ENCODE measurements at places on chromosomes 16 and 17. TPM values are rescaled to one million over a fixed set of nuclear protein-coding genes. Genes with fewer than 3 reads are reported as not detected.

DNA sequence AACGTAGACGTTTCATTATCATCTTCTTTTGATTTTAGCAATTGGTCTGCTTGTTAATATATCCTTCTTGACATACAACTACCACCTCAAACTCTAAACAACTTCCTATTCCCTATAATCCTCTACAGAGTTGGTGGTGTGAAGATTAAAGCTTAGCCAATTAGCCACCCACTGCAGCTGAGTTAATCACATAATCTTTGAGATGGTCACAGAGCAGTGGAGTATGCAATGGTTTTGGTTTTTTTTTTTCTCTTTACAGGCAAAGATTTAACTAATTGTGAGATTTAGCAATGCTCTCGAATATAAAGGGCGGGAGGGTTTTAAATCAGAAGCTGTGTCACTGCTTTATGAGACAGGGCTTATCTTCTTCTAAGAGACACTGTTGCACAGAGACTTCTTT lies 37.0 kb downstream of the STX8 start:
- DNase-seq = no peak

DNA sequence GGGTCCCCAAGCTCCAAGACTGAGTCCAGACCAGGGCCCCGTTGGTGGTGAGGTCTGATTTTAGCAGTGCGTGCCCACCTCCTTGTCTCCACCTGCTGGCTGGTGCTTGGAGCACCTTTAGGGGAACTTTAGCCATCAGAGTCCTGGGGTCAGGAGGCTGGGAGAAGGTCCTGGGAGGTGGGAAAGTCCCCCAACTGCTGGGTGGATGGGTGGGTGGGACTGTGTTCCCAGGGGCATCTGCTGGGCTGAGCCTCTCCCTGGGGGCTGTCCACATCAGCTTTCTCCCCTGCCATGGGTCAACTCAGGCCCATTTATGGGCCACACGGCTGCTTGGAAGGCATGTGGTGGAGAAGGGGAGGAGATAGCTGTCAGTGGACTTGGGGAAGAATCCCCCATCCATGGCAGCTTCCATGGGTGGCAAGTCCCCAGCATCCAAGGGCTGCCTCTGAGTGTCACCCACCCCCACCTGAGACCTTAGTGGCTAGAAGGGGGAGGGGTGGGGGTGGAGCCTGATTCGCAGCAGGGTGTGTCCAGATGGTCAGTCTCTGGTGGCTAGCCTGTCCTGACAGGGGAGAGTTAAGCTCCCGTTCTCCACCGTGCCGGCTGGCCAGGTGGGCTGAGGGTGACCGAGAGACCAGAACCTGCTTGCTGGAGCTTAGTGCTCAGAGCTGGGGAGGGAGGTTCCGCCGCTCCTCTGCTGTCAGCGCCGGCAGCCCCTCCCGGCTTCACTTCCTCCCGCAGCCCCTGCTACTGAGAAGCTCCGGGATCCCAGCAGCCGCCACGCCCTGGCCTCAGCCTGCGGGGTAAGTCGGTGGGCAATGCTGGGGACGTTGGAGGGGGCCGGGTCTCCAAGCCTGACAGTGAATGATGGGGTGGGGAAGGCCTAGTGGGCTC lies at the start of gene TRPV2:
TSS of gene TRPV2 (plus strand) at position 541 of the 894 bp plus-strand sequence. CDS start 2,098 bp downstream, outside the sequence.
- no peak for DNase-seq

- DNase-seq = peak; percentile 59
Observed at GRCh38 chr16:80931801-80932707, 74.6 kb downstream of the CMC2 start.

The C16orf96 gene
- total RNA-seq = 0.30 TPM

The CDC42EP4 gene
- 36.4 TPM for total RNA-seq

DNA sequence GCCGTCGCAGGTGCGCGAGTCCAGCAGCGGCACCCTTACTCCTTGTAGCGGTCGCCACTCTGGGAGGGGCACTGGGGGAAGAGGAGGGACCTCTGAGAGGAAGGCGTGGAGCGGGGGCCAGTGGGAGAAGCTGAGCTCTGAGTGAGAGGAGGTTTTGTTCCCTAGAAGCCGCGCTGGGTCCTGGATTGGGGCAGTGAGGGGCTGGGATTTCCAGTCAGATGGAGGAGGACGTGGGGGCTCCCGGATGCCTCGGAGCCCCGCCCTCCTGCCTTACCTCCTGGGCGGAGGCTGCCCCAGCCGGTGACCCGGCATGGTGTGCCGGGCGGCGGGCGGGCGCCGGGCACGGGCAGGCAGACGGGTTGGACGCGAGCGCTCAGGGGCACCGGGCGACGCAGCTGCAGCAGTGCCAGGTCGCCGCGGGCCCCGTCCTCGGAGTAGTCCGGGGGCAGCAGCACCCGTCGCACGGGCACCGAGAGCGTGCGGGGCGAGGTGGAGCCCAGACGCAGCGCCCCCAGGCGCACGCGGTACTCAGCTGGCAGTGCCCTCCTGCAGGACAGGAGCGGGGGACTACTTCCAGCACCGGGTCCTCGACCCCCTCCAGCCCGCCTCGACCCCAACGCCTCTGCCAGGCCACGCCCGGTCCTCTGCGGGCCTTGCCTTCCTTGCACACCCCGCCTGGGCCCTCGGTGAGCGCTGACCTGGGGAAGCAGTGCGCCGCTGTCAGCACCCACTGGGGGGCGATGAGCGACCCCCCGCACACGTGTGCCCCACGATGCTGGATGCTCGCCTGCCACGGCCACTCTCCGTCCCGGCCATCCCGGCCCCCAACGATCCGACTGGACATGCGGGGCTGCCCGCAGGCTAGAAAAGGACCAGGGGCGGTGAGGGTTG lies 2.0 kb downstream of the PRSS33 start:
- no peak for DNase-seq

GRCh38 chr16:24996301-24996700 lies 18.9 kb downstream of the ARHGAP17 start:
- DNase-seq = no peak

DNA sequence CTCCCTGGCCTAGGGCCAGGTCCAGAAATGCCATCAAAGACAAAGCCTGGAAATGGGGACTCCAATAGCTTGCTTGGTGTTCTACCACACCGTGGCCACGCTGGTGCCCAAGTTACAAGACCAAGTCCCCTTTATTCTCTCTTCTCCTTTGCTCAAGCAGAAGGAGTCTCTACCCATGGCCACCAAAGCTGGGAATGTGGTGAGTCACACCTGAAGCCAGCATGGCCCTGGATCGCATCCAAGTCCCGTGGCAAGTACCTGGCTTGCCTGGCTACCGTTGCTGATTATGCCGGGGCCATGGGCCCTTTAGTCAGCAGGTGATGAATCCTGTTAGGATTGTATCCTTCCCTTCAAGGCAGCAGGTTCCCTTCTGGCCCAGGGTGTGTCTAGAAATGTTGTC lies 260.0 kb downstream of the HAPSTR1 start:
- no peak for DNase-seq

GRCh38 chr16:85916141-85916890 lies 17.4 kb downstream of the IRF8 start:
- no peak for DNase-seq

- no peak for DNase-seq
Observed at GRCh38 chr17:79746889-79747507, 16.3 kb downstream of the ENPP7 start.

DNA sequence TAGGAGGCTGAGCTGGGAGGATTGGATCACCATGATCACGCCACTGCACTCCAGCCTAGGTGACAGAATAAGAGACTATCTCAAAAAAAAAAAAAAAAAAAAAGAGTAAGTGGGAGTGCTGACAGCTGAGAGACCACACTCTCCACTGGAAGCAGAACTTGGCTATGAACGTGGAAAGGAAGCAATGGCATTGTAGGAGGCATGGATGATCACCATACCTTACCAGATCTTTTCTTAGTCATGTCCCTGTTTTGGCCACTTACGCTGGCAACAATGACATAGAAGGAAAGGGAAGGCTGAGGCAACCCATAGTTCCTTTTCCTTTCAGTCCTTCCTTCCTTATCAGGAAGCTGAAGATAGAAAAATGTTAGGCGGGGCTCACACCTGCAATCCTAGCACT lies 3.7 kb upstream of the ATP1B2 start:
- no peak for DNase-seq

DNA sequence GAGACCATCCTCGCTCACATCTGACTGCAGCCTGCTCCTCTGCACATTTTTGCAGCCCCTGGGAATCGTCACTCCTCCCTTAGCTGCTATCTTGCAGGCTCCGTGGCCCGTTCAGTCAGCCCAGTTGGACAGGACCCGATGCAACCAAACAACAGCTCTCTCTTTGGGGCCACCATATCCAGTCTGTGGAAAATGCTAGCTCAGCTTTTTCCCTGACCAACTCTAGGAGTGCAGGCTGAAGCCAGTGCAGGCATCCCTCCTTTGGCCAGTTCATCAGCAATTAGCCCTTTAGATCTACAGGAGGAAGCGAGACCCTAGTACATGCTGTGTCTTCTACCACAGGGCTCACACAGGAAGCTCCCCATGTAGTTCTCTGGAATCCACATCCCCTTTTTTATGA lies 182.1 kb downstream of the HS3ST3A1 start:
- DNase-seq = no peak

DNA sequence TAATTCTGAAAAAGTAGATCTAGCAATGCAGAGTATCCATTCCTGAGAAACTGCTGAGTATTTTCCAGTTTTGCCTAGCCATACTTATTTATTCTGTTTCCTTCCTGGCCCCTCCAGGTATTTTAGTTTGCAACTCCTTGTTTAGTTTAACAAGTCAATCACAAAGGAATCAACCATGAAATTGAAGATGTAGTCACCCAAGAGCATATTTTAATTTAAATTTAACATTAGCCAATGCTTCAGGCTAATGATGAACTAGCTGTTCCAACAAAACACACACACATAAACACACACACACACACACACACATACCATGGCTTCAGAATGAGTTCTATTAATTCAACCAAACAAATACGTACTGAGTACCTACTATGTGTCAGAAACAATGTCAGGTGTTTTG lies 332.8 kb upstream of the ERCC4 start:
- no peak for DNase-seq

- peak; percentile 44 for DNase-seq
Observed at GRCh38 chr17:78708510-78708973, 73.5 kb downstream of the CYTH1 start.

The B4GALNT2 gene
- total RNA-seq = 1.3 TPM

- no peak for DNase-seq
Observed at GRCh38 chr17:83123896-83124801, 44.7 kb downstream of the METRNL start.

DNA sequence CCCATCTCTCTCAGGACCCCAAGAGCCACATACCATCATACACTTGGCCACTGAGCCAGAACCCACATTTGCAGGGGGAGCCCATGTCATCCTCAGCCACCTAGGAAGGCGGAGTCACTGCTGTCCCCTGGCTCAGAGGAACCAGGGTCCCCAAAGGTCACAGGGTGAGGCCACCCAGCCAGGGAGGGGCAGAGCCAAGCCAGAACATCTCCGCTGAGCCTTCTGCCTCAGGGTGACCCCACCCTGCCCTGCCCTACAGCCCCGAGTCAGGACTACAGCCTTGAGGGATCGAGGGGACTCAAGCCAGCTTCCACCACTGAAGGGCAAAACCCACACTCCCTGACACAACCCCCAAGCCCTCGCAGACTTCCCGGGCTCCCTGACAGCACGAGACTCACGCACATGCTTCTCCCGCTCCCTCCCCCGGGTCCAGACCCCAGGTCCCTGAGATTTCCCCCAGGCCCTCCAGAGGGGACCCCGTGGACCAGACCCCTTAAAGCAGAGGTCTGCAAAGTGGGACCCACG lies 17.4 kb downstream of the PIEZO1 start:
- no peak for DNase-seq

The OTOA gene
- 0.10 TPM for total RNA-seq

DNA sequence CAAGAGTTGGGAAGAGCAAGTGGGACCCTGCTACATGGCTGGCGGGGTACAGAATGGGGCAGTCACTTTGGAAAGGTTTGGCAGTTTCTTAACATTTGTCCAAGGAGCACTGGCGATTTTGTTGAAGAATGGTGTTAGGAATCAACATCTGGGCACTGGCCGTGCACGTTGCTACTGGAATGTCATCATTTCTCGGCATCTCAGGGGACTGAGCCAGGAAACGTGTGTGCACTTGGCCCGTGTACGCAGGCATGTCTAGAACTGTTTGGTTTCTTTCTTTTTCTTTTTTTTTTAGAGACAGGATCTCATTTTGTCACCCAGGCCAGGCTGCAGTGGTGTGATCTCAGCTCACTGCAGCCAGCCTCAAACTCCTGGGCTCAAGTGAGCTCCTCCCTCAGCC lies 17.3 kb upstream of the FOXK2 start:
- DNase-seq = no peak

The SLC16A13 gene
- 0.69 TPM for total RNA-seq

The EFCAB13 gene
- 15.1 TPM for total RNA-seq

GRCh38 chr17:19331543-19332245 lies 30.8 kb downstream of the B9D1 start:
- no peak for DNase-seq

The CNGB1 gene
- 0.20 TPM for total RNA-seq

GRCh38 chr16:19223235-19224170 lies 55.5 kb downstream of the SYT17 start:
- DNase-seq = no peak

The NECAB2 gene
- 0.39 TPM for total RNA-seq

The KRTAP17-1 gene
- 7.9 TPM for total RNA-seq

- DNase-seq = no peak
Observed at GRCh38 chr16:51072591-51072990, 78.5 kb downstream of the SALL1 start.

GRCh38 chr16:86065711-86066110 lies 166.7 kb downstream of the IRF8 start:
- DNase-seq = no peak

The HIRIP3 gene
- total RNA-seq = 11.4 TPM

The REXO5 gene
- 5.3 TPM for total RNA-seq

The CD300E gene
- 1.2 TPM for total RNA-seq

- DNase-seq = no peak
Observed at GRCh38 chr16:27650073-27650701, 100.2 kb downstream of the KATNIP start.
